ENCODE measurements at places on chromosomes 16 and 17.

DNA sequence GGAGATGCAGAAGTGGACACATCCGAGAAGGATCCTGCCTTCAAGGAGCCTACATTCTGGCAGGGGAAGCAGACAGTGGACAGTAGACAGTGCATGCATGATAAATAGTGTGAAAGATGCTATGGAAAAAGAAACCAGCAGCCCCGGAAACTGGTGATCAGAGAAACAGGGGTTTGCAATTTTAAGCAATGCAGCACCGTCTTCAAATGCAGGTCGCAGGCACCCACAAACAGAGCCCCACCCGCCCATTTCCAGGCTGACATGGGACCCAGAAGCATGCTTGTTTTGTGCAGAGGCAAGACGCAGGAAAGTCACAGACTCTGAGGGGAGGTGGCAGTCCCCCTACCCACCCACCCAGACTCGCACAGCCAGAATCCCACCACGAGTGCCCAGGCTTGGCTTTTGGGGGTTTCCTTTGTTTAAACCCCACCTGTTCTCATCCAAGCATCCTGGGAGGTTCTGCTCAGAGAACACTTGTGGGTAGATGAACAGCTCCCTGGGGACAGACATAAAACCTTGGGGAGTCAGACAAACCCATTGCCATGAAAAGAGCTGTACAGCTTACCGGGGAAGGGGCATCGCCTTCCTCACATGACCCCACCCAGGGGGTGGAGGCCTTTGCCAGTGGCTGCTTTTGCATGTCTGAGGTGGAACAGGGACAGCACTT lies 114.3 kb downstream of the MGAT5B start:
- DNase-seq: no peak

DNA sequence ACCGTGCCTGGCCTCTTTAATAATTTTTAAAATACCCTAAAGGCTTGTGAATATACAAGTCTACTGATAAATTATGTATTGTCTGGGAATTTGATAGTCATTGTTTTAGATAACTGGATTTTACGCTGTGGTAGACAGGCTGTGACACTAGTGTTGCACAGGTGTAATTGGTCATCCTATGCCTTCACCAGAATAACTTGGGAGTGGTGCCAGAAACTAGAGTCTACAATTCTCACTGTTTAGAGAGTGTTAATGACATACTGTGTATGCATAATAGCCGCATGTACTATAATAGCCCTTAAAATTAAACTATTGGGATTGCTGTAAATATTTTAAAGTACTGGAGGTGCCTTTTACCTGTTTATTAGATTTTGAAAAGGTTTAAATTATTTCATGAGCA lies 11.4 kb downstream of the CNEP1R1 start:
- no peak for DNase-seq

DNA sequence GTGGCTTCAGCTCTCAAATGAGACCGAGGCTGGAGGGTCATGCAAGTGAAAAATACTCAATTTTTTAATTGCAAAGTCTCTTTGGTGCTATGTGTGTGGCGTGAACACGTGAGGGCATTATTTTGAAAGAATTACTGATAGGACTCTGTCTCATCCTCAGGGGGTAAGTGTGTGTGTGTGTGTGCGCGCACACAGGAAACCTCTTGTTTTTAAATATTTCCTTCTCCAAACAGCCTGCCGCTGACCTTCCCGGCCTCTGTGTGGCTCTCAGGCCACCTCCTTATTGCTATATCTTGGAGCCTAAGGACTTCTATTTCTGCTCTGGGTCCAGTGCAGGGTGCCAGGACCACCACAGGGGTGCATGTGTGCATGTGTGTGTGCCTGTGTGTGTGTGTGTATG lies 99.7 kb downstream of the CMIP start:
- peak; percentile 62 for DNase-seq

GRCh38 chr16:54006693-54007092 lies 279.9 kb downstream of the IRX3 start:
- no peak for DNase-seq

DNA sequence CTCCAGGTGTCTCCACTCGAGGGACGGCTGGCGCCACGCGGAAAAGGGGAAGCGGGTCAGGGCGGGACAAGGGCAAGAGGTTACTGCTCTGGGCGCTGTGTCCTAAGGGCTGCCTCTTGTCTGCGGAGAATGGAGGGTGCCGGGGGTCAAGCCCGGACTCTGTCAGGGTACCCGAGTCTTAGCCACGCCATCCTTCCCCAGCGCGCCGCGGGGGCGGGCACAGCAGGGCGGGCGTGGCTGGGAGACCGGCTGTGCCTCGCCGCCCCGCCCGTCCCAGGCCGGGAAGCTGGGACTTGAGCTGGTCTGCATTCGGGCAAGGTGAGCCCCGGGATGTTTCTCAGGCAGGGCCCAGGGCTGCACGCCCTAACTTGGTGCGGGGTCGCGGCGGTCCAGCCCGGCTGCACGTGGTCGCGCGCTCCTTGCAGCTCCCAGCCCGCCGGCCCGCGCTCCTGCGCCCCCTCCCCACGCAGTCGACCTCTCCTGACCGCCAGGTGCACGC lies 6.2 kb upstream of the ACTG1 start:
- DNase-seq: no peak

- no peak for DNase-seq
Observed at GRCh38 chr17:73588301-73588846, 55.9 kb downstream of the SDK2 start.

DNA sequence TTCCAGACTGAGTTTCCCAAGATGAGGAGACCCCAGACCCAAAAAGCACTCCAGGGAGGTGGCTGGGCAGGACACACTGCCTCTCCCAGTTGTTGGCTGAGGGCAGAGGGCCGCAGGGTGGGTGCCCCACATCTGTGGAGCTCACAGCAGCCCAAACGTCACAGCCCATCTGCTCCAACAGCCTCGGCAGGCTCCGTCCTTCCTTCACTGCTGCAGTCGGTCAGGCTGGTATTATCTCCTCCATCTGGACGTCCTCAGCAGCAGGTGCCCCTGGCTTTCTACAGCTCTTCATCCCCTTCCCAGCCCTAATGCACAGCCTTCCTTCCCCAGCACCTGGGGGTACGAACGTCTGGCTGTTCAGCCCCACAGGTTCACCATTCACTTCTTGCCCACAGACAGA lies 55.2 kb downstream of the PRMT7 start:
- DNase-seq: no peak

DNA sequence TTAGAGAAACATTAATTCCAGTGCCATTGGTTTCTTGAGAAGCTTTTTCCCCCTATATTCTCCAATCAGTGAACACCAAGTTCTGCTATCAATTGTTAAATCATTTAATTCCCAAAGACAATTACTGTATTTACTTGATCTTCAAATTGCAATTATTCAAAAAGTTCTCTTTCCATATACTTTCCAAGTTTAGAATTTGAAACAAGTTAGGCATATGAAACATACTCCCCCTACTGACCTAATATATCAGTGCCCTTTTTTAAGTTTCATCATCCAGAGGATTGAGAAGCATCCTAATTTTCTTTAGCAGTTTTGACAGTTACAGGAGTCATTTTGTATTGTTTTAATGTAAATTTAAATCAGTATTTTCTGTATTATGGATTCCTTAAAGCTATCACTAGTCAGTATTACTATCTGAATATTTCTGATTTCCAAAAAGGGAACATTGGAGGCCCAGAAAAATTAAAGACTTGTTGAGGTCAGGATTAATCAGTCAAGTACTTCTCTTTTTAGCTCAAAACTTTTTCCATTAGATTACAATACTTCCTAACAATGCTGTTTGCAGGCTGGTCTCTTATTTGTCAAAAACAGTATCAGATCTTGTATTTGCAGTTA lies 16.3 kb downstream of the MEIOC start:
- DNase-seq: peak; percentile 72

- DNase-seq: no peak
Observed at GRCh38 chr16:28093385-28093725, 29.8 kb upstream of the GSG1L start.

GRCh38 chr16:54286366-54287130 lies at the start of gene IRX3:
Gene IRX3 (minus strand): TSS chr16:54286787. CDS start chr16:54286050, 737 bp downstream.
- no peak for DNase-seq

GRCh38 chr16:2209258-2210008 lies 1.2 kb downstream of the BRICD5 start:
- no peak for DNase-seq

GRCh38 chr16:23436951-23437350 lies 16.0 kb downstream of the COG7 start:
- DNase-seq: no peak

DNA sequence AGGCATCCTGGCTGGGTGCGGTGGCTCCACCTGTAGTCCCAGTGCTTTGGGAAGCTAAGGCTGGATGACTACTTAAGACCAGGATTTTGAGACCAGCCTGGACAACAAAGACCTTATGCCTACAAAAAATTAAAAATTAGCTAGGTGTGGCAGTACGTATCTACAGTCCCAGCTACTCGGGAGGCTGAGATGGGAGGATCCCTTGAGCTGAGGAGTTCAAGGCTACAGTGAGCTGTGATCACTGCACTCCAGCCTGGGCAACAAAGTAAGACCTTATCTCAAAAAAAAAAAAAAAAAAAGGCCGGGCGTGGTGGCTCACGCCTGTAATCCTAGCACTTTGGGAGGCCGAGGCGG lies 6.1 kb downstream of the MVP start:
- no peak for DNase-seq

- no peak for DNase-seq
Observed at GRCh38 chr16:53209877-53210276, 155.1 kb downstream of the CHD9 start.

GRCh38 chr17:2965621-2966595 lies 97.5 kb downstream of the OR1D5 start:
- DNase-seq: no peak

DNA sequence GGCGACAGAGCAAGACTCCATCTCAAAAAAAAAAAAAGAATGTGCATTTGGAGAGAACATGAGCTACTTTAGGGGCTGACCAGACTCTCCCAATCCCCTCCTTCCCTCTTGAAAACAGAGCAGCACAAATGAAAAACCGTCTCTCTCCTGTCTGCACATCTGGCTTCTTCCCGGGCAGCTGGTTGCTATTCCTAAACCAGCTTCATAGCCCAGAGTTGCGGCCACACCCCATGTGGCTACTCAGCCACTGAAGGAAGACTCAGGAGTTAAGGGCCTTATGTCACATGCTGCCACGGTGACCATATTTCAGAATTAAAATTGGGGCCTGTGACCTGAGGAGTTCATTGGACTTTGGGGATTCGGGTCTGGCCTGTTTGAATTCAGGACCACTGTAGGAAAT lies 48.3 kb downstream of the KATNIP start:
- no peak for DNase-seq

DNA sequence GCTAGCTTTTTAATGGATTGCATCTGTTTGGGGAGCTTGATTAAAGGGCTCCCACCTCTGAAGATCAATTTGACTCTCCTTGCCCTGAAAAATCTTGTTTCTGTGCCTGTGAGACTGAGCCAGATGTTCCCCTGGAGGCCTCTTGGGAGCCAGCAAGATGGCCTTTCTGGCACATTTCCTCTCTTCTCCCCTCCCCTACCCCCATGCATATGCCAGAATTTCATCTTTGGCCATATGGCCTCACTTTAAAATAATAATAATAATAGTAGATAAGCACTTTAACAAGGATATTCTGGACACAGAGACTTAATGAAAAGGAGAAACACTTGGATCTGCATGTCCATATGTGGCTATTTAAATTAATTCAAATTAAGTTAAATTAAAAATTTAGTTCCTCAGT lies 144.1 kb upstream of the CES5A start:
- DNase-seq: no peak

DNA sequence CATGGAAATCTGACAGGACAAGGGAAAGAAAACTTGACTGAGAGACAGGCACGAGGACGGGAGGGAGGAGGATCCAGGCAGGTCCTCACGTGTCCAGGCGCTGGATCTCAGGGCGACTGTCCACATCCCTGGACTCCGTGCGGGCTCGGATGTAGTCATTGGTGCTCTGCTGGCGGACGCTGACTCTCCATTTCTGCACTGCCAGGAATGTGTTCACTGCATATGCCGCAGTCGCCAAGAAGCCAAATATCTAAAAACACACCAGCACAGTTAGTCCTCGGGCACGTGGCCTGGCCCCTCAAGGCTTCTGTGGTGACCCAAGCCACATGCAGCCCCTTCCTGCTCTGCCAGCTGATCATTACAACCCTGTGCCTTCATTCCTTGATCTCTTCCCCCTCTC lies 17.5 kb downstream of the CMTM3 start:
- no peak for DNase-seq

DNA sequence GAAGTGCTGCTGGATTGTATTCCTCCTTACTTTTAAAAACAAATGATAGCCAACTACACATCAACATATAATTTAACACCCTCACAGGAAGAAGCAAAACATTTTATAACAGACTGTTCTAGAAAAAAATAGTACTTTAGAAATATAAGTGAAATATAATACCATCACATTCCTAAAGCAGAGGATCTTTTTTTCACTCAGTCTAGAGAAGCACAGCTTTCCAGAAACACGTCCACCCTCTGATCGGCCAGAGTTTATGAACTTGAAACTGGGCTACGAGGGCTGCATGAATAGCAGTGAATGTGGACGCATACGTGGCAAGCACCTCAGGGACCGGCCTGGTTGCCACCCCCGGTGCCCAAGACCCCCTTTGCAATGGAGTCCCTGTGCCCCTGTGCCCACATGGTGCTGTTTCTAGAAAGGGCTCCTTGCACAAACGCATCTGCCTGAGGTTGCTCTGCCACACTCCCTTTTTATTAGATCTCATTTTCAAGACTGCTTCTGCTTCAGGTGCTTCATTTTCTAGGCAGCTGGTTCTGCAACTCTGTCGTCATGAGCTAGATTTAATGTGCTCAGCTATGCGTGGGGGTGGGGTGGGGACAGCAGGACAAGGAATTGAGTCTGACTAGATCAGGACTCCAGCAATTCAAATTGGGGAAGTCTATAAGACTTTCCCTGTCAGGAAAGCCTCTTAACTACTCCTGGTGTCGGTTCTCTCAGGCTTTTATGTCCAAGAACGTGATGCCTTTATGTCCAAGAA lies 29.1 kb upstream of the ERN1 start:
- DNase-seq: no peak

DNA sequence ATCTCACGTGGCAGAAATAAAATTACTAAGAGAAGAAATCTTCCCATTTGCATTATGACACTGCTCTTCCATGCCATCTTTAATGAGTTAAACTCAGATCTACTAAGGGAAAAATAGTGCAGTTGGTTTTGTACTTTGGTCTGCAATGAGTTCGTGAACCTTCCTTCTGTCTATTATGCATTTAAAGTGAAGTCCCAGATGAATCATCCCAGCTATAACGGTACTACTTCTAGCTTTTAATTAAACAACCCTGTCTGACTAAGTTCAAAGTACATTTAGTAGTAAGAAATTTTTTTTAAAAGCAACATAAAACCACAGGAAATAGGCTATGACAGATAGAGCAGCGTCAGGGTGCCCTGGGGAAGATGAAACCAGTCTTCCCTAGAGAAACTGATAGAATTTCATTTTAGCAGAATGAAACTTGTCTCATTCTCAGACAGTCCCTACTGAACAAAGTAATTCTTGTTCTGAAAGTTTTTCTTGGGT lies 1.8 kb downstream of the TMIGD1 start:
- peak; percentile 16 for DNase-seq

GRCh38 chr16:10180771-10181163 lies 1.5 kb downstream of the GRIN2A start:
- DNase-seq: no peak

- peak; percentile 86 for DNase-seq
Observed at GRCh38 chr17:40329839-40330794, 21.1 kb downstream of the RARA start.

GRCh38 chr16:25699069-25699468 lies 7.3 kb downstream of the HS3ST4 start:
- DNase-seq: peak; percentile 16

- no peak for DNase-seq
Observed at GRCh38 chr16:53530046-53530445, 27.0 kb upstream of the AKTIP start.

GRCh38 chr17:36851250-36851649 lies 86.0 kb upstream of the LHX1 start:
- DNase-seq: no peak
